ENCODE measurements at places on chromosomes 2 and 18. TPM values are rescaled to one million over a fixed set of nuclear protein-coding genes. Genes with fewer than 3 reads are reported as not detected.

Gene MYOM1
- 3.7 TPM for total RNA-seq

Gene ARL6IP6
- 31.9 TPM for total RNA-seq

Gene SOX11
- 146 TPM for total RNA-seq

Gene ERLEC1
- 27.9 TPM for total RNA-seq

Gene R3HDM1
- total RNA-seq = 91.5 TPM

Gene DUSP19
- total RNA-seq = 5.9 TPM

Gene FRZB
- 10.2 TPM for total RNA-seq

Gene DES
- 2.0 TPM for total RNA-seq

Gene DSG3
- total RNA-seq = not detected

Gene MRO
- total RNA-seq = 1.00 TPM

Gene ITPRID2
- 62.5 TPM for total RNA-seq

Gene ALMS1
- 82.8 TPM for total RNA-seq

Gene CLEC4F
- total RNA-seq = not detected

Gene FOXI3
- 0.36 TPM for total RNA-seq

Gene LAMA1
- 46.9 TPM for total RNA-seq

Gene ZNF513
- 9.9 TPM for total RNA-seq

Gene DSG1
- 0.27 TPM for total RNA-seq

Gene ANKRD29
- total RNA-seq = 9.5 TPM

Gene SLC14A1
- total RNA-seq = 3.7 TPM

Gene TNFAIP6
- 0.27 TPM for total RNA-seq

Gene PRSS56
- 0.18 TPM for total RNA-seq

Gene MFSD6
- 41.2 TPM for total RNA-seq

Gene POTEJ
- 0.45 TPM for total RNA-seq

Gene LYPD6
- 7.5 TPM for total RNA-seq

Gene SLC11A1
- 1.5 TPM for total RNA-seq

Gene NYAP2
- total RNA-seq = 21.1 TPM

Gene CPLX4
- 14.8 TPM for total RNA-seq

Gene ZSWIM2
- 0.18 TPM for total RNA-seq

Gene RAD51AP2
- total RNA-seq = 0.54 TPM

Gene DSG4
- total RNA-seq = not detected

Gene SPR
- total RNA-seq = 0.82 TPM

Gene CFC1
- 1.3 TPM for total RNA-seq

Gene LIMS3
- 3.0 TPM for total RNA-seq

Gene CCT4
- 90.5 TPM for total RNA-seq

Gene C1GALT1C1L
- total RNA-seq = 0.27 TPM

Gene CBLN2
- total RNA-seq = 42.6 TPM

Gene SERPINB3
- total RNA-seq = not detected

Gene ZNF385B
- total RNA-seq = 10.5 TPM

Gene PSTPIP2
- total RNA-seq = 2.4 TPM

Gene SLC30A3
- total RNA-seq = 3.2 TPM

Gene MARCHF4
- 7.3 TPM for total RNA-seq

Gene POMC
- total RNA-seq = 0.91 TPM

Measured in cerebellum (tissue), 4 donors.